EL (cell line): ENCODE measurements at places on chromosomes 7 and 10.

DNA sequence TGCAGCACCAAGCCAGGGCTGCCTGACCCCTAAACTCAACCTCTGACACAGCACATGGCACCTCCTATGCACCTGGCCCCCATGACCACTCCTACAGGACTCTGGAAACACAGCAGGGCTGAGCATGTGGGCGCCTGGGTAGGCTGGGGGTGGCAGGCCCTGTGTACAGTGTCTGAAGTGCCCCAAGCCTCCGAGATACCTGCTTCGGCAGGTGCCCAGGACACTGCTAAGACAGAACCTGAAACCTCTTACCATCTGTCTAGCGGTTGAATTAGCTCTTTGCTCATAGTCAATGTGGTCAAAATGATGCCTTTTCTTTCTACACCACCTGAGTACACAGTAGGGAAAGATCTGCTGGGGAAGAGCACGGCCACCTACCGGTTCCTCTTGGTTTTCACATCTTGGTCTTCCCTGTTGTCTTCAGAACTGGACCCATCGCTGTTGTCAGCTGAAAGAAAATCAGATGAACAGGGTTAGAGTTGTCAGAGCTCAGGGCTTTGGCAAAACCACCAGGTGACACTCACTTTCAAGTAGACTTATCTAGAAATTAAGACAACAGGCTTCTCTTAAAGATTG is 177.4 kb downstream of the TCERG1L start:
- no peak for DNase-seq

GRCh38 chr7:111785076-111785475 is 222.8 kb upstream of the IMMP2L start:
- no peak for DNase-seq

DNA sequence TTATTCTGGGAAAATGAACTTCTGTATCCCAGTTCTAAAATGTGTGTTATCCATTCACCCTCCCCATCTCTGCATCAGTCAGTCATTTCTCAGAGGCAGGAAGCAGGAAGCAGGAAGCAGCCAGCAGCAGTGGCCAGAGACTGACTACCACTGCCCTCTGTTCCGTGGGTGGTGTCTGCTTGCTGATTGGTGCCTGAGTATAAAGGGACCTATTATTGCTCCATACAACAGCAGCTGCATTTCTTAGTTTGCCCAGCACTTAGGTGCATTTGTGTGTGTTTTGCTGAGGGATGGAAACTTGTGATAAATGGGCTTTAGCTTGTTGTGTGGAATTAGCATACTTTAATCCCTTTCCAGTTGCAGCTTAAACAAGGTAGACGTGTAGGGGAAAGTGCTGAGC is 582.2 kb downstream of the SORCS1 start:
- DNase-seq = peak; percentile 51

- peak; percentile 44 for DNase-seq
Observed at GRCh38 chr7:82443036-82443546, 486 bp downstream of the CACNA2D1 start.

- no peak for DNase-seq
Observed at GRCh38 chr7:7552199-7552598, 14.5 kb upstream of the MIOS start.

- no peak for DNase-seq
Observed at GRCh38 chr10:116944911-116945310, 60.1 kb downstream of the SHTN1 start.

DNA sequence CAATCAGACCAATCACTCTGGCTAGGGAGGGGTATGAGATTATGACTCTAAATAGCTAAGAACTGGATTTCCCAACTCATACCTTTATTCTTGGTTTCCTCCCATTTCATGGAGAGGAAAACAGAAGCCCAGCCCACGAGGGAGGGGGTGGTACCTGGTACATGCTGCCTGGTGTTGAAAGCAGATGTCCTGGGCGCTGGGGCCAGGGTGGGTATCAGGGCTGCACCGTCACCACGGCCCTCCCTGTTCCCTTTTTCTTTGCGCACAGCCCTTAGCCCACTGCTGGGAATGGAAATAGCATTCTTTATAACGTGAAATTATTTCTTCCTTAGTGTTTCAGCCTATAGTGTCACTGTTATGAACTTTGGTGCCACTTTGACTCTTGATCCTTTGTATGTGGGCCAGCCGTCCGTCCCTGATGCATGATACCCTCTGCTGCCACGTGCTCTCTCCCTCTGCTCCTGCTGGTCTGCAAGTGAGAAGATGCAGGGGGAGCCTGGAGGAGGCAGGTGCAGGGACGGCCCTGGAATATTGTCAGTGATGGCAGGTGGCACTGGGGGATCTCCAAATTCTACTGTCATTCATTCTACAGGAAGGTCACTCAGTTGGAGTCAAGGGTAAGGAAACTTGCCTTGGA is 158.5 kb downstream of the CDH23 start:
- no peak for DNase-seq
